NCI-H1105 treated with DMSO at 0.1 percent for 48 hours (cell line): ENCODE measurements at places on chromosomes 4 and X.

DNA sequence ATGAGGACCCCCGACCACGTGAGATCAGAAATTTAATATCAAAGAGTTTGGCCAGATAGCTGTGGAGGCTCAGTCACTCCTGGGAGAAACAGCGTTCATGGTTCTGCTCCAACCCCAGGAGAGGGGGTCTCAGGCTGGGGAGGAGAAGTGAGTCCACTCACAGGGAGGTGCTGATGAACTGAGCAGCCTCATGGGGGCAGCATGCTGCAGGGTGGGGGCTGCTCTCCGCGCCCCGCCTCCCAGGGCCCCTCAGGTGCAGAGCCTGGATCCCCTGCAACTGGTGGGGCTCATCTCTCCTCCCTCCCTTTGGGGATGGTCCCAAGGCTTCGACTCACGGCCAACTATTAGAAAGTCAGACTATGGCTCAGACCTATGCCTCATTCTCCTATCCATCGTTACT lies 26.6 kb upstream of the C4orf50 start:
- no peak for DNase-seq

GRCh38 chr4:36844448-36844847 lies 400.1 kb upstream of the NWD2 start:
- no peak for DNase-seq

GRCh38 chrX:68462197-68462596 lies 28.9 kb upstream of the OPHN1 start:
- no peak for DNase-seq

- DNase-seq, result no peak
Observed at GRCh38 chr4:16827794-16828724, 70.4 kb downstream of the LDB2 start.

GRCh38 chrX:80537096-80537495 lies 116.8 kb downstream of the TENT5D start:
- no peak for DNase-seq

- peak; percentile 31 for DNase-seq
Observed at GRCh38 chr4:123856689-123857545, 460.3 kb downstream of the SPRY1 start.

- no peak for DNase-seq
Observed at GRCh38 chr4:184099000-184099399, 118.7 kb downstream of the ENPP6 start.

- DNase-seq, result no peak
Observed at GRCh38 chr4:62835631-62836030, 1573.6 kb downstream of the TECRL start.

DNA sequence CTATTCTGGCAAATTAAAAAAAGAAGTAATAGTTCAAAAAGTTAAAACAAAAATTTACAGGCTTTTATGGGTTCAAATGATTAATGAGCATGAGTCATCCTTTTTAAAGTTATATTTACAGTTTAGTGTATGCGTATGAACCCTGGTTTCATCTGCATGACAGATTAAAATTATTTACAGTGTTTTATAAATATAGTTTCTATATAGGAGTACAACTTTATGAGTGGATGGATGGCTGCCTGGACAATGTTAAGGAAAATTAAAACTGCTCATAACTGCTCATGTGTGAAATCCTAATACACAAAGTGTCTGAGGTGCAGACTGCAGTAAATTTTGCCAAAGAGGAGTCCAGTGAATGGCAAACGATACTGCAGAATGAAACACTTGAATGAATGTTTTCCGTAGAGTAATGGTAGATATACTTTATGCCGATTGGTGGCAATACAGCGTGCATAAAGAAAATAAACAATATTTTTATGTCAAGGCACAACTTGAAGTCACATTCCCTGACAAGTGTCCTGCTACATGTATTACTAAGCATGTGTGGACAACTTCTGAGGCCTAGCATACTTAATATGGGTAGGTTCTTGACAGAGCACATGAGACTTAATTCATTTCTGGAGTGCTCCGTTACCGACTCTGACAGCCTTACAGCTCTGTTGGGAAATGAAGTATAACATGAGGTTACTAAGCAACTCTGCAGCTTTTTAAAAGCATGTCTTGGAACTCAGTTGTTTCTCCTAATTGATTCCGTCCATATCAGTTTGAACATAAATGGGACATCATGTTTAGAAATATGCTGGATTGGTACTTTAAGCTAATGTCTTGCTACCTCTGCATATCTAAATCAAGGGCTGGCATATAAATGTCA lies 985.6 kb upstream of the PCDH7 start:
- DNase-seq, result no peak

- no peak for DNase-seq
Observed at GRCh38 chr4:156781852-156782251, 189.7 kb downstream of the PDGFC start.

- DNase-seq, result no peak
Observed at GRCh38 chrX:67555578-67556203, 11.9 kb downstream of the AR start.

DNA sequence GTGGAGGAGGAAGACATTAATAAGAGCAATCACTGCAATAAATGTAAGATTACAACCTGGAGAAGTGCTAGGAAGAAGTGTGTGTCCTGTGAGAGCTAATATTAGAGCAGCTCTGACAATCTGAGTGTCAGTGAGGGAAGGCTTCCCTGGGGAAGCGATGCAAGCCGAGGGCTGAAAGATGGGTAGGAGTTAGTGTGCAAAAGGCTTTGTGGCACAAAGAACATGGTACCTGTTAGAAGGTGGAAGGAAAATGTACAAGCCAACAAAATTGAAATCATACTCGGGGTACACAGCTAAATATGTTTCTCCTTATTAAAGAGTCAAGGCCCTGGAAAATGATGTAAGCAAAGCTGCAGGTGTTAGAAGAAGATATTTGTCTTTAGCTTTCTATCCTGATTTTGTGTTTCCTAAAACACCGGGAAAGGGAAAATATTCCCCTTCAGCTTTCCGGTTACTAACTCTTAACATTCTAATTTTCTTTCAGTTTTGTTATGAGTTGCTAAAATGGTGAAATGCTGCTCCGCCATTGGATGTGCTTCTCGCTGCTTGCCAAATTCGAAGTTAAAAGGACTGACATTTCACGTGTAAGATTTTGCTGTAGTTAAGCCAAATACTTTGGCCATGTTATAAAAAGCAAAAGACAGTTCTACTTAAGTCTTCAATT lies 808 bp downstream of the THAP6 start:
- no peak for DNase-seq

DNA sequence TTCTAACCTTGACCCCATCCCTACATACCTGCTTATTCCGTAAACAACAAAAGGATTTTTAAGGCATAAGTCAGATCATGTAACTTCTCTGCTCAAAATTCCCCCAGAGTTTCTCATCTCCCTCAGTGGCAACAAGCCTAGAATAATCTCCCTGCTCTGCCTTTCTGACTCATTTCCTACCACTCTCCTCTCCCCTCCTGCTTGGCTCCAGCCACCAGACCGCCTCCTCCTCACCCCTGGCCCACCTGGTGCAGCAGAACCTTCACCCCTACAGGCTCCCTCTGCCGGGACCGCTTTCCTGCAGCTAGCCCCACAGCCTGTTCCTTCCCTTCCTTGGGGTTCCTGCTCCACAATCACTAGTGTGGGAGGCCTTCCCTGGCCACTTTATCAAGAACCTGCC lies 32.1 kb downstream of the TSPAN5 start:
- no peak for DNase-seq
